ENCODE measurements at places on chromosomes 6 and 20. TPM values are rescaled to one million over a fixed set of nuclear protein-coding genes. Genes with fewer than 3 reads are reported as not detected.

- peak; percentile 33 for DNase-seq
Observed at GRCh38 chr20:1860446-1860845, 34.8 kb upstream of the SIRPA start.

DNA sequence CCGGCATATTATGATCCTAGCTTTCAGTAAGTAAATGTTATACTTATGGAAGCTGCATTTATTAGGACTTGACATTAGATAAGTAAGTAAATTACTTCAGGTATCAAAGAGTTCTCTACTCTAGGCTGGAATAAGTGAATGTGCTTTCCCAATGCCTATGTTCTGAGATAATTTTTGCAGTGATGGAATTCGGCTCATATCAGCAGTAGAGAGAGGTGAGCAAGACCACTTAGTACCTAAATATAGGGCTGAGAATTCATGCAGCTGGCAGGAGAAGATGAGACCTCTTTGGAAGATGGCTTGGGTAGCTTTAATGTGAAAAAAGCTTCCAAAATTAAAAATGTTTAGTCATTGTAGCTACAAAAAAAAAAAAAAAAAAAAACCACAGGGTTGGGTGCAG lies 13.3 kb upstream of the BEND3 start:
- DNase-seq = no peak

DNA sequence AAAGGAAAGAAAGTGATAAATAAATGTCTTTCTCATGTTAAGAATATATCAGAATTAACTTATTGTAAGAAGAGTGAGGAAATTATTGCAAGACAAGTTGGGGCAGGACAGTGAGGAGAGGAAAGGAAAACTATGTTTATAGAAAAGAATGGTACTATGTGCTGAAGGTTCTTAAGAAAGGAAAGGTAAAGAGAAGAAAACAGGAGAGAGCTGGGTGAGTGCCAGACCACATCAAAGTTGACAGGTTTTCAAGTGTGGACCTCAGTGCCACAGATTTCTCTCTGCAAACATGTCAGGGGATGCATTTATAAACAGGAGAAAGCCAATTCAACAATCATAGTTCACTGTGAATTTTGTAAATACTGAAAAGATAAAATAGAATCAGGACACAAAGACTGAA lies 439.2 kb downstream of the PKHD1 start:
- peak; percentile 60 for DNase-seq

- no peak for DNase-seq
Observed at GRCh38 chr6:23176883-23177282, 607.5 kb downstream of the HDGFL1 start.

DNA sequence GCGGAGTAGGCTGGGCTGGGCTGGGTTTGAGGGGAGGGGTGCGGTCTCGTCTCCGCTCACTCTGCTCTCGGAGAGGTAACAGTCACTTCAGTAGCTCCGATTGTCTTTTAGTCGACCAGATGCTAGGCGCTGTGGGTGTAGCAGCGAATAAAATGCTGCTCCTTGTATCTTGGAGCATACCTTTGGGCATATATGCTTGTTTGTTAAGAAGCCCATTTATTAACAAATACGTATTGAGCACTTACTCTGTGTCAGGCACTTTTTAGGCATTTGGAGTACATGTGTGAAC lies 545 bp downstream of the ACTR5 start:
- DNase-seq = peak; percentile 52

DNA sequence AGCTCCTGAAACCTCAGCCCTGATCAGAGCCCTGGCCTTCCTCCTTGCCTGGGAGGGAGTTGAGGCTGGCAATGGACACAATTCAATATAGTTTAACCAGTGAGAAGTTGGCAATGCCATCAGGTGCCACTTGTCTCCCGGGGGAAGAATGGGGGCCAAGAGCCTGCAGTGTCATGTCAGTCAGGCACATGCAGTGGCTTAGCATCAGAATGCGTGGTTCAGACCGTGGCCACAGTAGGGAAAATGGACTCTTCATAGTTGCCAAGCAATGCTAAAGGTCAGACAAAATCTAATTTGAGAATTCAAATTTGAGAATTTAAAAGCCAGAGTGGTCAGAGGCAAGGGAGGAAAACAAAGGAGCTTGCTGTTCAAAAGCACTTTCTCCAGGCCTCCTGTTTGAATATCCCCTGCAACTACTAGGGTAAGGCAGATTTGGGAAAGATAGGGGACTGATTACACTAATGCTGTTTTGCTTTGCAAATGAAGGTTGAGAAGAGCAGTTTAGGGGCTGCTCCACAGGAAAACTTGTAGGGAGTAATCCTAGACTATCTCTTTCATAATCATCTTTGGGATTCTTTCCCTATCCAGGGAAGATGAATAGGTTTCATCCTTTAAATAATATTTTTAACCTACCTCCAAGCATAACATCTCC lies 33.1 kb upstream of the CLIC5 start:
- DNase-seq = no peak

DNA sequence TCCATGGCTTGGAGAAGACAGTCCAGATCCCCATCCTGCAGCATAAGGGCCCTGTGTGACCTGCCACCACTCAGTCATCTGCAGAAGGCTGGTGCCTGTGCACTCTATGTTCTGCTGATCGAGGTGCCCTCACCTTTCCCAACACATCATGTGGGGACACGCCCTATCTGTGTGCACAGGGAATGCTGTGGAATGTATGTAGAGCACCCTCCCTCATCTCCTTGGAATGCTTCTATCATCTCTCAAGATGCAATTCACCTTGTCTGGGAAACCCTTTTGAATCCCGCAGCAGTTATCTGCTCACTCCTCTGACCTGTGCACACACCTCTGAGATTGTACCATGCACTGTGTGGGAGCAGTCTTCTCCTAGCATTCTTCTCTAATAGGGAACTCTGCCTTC lies 207.2 kb upstream of the SSTR4 start:
- DNase-seq = no peak

DNA sequence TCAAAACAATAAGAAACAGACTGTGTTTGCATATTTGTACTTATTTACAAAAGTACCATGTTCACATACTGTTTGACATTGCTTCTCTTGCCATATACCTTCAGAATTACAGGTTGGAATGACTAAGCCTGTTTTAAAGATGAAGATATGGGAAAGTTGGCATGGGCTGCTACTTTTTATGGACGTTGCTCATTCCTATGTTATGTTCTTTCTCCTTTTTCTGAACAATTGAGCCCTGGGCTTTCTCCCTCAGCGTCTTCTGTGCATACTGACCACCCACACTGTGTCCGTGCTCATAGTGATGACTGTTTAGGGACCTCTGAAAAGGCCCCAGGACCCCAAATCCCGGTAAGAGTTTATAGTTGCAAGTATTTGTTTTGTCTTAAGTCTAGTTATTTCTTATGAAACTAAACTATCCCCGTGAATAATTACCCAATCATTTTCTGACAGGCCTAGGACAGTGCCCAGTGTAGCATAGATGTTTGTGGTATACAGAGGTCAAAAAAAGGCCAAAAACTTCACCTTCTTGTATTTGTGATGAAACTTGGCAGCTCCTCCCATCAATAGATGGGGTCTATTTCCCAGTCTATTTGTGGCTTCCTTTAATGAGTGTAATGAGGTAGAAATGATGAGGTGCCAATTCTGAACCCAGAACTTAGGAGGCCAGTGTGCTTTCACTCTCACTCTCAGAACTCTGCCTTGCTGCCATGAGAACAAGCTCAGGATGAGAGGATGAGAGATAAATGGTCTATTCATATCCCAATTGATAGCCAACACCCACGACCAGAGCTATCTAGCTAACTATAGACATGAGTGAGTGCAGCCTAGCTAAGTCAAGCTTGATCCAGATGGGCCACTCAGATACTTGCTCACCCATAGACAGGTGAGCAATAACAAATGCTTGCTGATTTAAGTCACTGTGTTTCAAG lies 40.9 kb downstream of the GSTA4 start:
- DNase-seq = peak; percentile 15

- no peak for DNase-seq
Observed at GRCh38 chr6:4567141-4567540, 209.1 kb upstream of the CDYL start.

- DNase-seq = no peak
Observed at GRCh38 chr6:104064876-104065275, 794.8 kb downstream of the HACE1 start.

- DNase-seq = no peak
Observed at GRCh38 chr6:24818346-24818745, 19.6 kb upstream of the ARMH2 start.

- no peak for DNase-seq
Observed at GRCh38 chr6:136149311-136149710, 100.8 kb downstream of the MTFR2 start.

DNA sequence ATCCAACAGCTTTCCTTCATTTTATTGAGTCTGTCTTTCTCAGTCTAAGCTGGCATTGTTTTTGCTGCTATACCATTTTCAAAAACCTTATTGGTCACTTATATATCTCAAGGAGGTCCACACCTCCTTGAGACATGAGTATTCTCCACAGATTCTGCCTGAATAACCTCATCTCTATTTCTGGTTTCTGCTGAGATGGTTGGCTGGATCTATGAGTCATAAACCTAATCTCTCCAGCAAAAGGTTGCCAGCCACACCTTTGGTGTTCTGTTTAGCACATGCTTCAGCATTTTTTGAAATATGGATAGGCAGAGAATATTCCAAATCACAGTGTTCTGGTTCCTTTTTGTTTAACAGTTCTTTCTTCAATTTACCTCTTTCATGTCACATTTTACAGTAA lies 40.8 kb upstream of the TMEM244 start:
- peak; percentile 57 for DNase-seq

SIGLEC1 gene
- not detected for total RNA-seq

APCDD1L gene
- total RNA-seq = 0.86 TPM

DNAH8 gene
- not detected for total RNA-seq

POU3F2 gene
- not detected for total RNA-seq

SERINC3 gene
- total RNA-seq = 126 TPM

MPIG6B gene
- not detected for total RNA-seq
